MCF 10A (cell line): ENCODE measurements at places on chromosomes 2 and 18. TPM values are rescaled to one million over a fixed set of nuclear protein-coding genes. Genes with fewer than 3 reads are reported as not detected.

DNA sequence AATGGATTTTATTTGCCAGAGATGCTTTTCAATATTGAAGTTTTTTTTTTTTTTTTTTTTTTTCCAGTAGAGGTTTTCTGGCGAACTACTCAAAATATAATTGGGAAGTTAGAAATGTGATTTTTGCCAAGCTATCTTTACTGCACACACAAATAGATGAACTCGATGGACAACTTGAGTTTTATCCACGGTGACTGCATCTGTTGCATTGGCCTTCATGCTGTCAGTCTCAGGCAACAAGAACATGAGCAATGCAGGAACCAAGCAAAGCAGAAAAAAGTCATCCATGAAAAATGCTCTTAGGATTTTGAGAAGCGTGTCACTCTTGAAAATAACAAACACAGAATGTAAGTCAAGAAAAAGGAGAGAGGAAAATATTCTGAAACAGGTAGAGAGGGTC is 22.7 kb upstream of the HDAC4 start:
- no peak for DNase-seq

GRCh38 chr2:64675860-64676259 is 22.1 kb upstream of the SERTAD2 start:
- peak; percentile 56 for DNase-seq

Gene CD302
- 0.12 and 0.21 TPM in 2 replicates for total RNA-seq

DNA sequence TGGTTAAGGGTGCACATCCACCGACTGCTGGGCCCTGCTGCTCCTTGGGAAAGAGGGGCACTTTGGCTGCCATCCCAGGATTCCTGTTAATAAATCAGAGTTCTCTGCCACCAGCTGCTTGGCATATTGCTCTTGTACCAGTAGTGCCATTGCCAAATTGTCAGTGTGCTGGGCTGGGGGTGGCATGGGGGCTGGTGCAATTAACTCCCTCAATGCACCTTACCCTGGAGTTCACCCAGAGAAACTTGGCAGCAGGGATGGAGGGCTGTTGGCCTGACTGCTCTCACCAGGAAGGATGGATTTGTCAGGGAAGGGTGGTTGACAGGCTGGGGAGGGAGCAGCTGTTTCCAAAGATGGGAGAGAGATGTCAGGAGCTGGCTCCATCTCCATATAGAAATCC is 94.6 kb upstream of the SKOR2 start:
- no peak for DNase-seq

DNA sequence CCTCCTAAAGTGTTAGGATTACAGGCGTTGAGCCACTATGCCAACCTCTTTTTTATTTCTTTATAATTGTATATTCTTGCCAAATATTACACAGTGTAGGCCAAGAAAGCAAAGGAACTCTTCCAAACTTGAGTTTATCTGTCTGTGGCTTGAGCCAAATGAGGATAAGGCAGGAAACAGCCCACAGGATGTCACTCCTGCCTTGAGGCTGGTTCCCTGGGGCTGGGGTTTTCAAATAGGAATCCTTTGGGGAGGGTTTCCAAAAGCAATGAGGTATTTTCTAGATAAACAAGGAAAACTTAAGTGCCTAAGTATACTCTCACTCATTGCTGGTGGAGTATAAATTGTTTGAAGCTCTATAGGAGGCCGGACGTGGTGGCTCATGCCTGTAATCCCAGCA is 56.4 kb downstream of the ADCY3 start:
- no peak for DNase-seq

DNA sequence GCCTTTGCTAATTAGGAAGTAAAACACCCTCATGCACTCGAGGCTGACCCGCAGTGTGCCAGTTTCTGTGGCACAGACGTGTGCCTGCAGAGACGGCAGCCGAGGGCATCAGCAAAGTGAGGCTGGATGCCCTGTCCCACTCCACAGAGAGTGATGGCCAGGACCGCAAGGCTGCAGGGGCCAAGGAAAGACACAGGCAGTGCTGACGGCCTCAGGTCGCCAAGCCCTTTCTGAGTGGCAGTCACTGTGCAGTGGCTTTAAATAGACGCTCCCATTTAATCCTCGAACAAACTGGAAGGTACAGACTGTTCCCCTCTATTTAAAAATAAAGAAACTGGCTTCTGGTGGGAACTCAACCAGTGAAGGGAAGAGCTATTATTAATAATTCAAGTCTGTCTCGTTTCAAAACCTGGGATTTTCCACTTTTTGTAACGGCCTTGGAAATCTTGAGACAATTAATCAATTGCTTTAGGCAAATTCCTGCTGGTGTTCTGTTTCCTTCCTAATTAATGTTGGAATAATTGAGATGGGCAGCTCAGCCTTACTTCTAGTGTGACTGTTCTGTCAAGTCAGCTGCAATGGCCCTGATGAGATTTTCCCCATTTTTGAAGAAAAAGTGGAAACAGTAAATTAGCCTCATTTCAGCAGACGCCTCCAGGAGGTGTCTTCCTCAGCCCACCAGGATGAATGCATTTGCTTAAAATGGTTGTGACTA is 644.6 kb upstream of the RAB6C start:
- no peak for DNase-seq

Gene CCDC148
- total RNA-seq, result 0.51 and 0.96 TPM in 2 replicates

DNA sequence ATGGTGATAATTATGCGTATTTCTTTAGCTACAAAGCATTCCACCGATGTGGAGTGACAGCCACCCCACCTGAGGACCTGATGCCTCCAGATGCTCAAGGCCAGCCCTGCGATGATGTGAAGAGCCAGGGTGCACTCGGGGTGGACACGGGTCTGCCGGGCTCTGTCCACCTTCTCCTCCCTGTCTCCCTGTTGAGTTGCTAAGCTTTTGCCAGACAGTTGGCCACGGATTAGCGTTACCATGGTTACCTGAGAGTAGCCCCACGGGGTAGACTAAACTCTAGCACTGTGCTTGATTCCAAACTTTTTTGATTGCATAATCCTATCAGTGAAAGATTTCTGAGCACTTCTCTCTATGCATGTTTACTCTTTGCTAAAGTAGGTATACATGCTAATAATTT is 86.2 kb downstream of the SMIM21 start:
- no peak for DNase-seq

DNA sequence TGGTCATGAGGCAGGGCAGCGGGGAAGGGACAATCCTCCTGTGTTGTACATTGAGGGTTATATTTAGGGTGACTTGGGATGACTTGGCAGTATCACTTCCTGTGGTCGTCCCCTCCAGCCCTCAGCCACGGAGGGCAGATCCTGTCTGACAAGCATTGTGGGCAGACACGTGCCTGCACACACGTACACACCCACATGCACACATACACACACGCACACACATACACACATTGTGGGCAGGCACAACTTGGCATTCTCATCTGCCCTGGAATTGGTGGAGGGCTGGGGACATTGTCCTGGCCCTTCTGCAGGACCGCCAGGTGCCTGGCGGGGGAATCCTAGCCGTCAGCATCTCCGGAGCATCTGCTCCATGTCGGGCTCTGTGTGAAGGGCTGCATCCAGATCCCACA is 47.6 kb downstream of the ODC1 start:
- DNase-seq, result no peak
